NCI-H2227 treated with DMSO at 0.1 percent for 48 hours (cell line): ENCODE measurements at places on chromosomes 5 and 9.
A peak's percentile ranks its signal among the peaks of the same experiment; 100 is the strongest.

- DNase-seq: no peak
Observed at GRCh38 chr5:16842896-16843295, 93.2 kb downstream of the MYO10 start.

DNA sequence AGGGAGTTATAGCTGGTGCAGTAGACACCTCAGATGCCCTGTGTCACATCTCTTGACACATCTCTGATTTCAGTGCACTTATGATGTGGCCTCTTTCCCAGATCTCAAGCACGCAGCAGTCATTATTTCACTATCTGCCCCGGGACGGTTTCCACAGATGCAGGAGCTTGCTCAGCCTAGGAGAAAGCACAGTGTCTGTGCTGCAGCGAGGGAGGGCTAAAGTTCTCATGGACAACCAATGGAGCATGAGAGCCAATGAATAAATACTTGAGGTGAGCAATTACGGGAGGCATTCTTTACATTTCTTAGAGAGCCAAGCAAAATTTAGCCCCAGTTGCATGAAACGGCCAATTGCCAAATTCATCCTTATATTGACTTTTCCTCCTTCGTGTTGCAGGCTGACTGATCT, 7.4 kb upstream of the MOB3B start:
- no peak for DNase-seq

GRCh38 chr5:67887748-67888161, 327.8 kb upstream of the PIK3R1 start:
- DNase-seq: no peak

- no peak for DNase-seq
Observed at GRCh38 chr9:124881138-124881743, 19.3 kb downstream of the ARPC5L start.

DNA sequence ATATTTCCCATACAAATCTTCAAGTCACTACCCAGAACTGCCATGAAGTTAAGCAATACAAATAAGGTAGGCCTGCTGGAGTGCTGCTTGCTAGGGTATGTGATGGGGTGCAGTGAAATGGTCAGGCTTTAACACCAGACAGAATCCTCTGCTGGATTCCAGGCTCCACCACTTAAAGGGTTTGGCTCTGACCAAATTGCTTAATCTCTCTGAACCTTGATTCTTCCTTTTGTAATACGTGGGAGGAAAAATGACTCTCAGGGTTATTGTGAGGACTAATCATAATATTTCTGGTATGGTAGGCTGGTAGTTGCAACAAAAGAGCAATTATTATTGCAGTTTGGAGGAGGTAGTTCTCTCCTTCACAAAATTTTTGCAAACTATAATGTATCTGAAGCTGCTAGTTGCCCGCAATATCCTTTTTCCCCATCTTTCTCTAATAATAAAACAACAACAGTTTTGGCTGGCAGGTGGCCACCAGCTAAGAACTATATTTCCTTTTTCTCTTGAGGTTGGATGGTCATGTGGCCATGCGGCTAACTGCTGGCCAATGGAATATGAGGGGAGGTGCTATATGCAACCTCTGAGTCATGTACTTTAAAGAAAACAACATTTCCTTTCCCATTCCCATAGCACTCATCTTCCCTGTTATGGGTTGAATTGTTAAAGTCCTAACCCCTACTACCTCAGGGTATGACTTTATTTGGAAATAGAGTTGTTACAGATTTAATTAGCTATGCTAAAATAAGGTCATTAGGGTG, 44.1 kb downstream of the CCL28 start:
- no peak for DNase-seq

- no peak for DNase-seq
Observed at GRCh38 chr5:41610386-41610785, 100.0 kb upstream of the PLCXD3 start.

DNA sequence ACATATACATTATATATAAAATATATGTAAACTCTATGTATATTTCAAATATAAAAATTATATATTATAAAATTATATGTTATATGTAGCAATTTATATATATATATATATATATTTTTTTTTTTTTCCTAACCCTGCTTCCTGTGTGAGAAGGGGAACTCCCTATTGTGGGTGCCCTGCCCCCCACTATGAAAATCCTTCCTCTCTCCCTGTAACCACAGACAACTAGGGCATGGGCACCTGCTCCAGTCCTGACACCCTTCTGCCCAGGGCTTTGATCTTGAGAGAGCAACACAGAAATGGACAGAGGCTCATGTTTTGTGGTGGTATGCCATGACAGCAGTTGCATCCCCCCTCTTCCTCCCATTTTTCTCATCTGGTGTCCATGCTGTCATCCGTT, 148.7 kb upstream of the IL12B start:
- no peak for DNase-seq

DNA sequence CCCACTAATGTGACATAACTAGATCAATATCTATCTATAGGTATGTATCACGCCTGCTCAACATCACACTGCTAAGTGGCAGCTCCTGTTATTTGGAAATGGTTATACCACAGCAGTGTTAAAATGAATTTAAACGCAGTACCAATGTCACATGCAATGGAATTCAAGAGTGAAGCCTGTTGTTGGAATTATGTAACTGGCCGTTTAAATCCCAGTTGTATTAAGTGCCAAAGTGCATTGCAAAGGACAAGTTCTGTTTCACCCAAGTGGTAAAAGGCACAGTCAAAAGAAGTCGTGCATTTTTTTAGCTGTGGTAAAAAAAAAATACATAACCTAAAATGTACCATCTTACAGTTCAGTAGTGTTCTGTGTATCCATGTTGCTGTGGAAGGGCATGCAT, 4.3 kb downstream of the NTRK2 start:
- no peak for DNase-seq

DNA sequence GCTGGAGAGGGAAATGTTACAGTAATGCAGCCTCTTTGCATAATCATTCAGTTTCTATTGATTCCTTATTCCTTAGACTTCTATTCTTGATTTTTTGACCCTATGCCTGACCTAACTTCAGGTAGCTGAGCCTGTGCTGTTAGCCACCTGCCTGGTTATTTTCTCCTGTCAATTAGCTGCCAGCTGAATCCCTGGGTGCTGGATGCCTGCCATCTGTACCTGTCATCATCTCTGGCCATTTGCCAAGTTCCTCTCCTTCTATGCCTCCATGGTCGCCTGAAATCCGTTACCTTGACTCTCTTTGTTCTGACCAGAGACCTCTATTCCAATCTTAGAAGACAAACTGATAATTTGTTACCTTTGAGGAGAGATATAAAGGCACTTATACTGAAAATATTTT, 178.3 kb downstream of the CAVIN4 start:
- DNase-seq: no peak

GRCh38 chr5:113022661-113023060, 46.1 kb downstream of the DCP2 start:
- no peak for DNase-seq

- DNase-seq: no peak
Observed at GRCh38 chr5:78578015-78578414, 70.6 kb downstream of the LHFPL2 start.

DNA sequence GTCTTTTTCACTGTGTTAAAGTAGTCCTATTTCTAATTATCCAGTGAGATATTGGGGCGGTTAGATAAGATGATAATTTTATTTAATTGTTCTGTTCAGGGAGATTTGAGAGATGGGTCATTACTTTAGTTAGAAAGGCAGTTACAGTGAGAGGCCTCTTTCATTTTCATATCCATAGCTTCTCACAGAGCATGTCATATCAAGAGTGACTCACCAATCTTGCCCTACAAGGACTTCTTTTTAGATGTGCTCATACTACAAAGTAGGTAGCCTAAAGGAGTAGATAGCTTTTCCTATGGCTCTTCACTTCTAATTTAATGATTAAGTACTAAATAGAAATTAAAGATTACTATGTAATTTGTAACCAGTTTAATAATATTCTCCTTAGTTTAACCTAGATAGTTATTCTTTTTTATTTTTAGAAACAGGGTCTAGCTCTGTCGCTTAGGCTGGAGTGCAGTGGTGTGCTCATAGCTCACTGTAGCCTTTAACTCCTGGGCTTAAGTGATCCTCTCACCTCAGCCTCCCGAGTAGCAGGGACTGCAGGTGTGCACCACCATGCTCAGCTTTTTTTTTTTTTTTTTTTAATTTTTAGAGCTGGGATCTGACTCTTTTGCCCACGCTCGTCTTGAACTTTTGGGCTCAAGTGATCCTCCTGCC, 71.0 kb downstream of the FER start:
- no peak for DNase-seq

- DNase-seq: no peak
Observed at GRCh38 chr5:39453606-39454005, 28.8 kb upstream of the DAB2 start.

GRCh38 chr9:128296340-128297220, 20.5 kb downstream of the SWI5 start:
- DNase-seq: no peak

DNA sequence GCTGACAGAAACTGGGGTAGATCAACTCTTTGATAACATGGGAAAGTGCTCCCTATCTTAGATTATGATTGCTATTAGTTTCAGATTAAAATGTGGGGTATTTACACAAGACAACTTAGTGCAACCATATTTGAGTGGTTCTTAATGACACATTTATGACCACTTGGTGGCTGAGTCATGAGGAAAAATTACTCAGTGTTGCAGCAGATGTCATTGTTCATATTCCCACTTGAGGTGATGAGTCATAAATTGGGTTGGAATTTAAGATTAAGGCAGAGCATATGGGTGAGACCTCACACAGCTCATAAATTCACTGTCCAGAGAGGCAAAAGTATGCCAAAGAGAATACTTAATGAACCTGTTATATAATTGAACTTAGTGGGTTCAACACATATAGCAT, 408.3 kb downstream of the DMRT2 start:
- no peak for DNase-seq

GRCh38 chr9:96025995-96026602, 150.6 kb downstream of the ERCC6L2 start:
- no peak for DNase-seq

DNA sequence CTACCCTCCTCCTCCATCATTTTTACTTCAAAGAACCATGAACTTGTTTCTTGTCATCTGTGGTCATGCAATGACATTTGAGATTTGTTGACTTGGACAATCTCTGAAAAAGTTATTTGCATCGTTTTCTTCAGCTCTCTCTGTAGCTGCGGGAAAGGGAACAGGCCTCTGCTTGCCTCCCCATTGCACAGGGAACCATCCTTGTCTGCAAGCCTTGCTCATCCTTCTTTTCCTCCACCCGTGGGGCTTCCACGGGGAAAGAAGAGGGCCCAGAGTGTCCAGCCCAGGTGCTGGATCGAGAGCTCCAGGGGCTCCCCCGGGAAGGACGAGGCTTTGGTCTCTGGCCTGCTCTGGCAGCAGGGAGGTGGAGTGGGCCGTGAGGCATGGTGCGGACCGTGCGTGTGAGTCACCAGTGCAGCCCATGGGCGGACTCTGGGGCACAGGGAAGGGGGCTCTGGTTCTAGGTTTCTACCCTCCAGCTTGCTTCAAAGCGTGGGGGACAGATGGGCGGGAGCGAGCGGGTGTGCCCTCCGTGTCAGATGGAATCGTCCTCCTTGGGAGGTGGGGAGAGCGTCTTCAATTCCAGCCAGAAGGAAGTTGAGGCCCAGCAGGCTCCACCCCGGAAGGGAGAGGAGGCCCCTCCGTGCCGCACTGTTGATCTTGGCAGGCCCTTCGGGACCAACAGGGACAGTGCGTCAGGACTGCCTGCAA, 6.0 kb upstream of the IRX4 start:
- DNase-seq: no peak

DNA sequence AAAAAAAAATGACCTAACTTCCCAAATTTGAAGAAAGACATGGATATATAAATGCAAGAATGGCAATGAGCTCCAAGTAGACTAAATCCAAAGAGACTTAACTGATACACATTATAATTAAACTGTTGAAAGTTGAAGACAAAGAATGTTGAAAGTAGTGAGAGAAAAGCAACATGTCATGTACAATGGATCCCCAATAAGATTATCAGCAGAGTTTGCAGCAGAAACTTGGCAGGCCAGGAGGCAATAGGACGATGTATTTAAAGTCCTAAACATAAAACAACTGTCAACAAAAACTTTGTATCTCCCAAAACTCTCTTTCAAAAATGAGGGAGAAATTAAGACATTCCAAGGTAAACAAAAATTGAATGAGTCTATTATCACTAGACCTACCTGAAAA, 8.6 kb upstream of the DIRAS2 start:
- no peak for DNase-seq

DNA sequence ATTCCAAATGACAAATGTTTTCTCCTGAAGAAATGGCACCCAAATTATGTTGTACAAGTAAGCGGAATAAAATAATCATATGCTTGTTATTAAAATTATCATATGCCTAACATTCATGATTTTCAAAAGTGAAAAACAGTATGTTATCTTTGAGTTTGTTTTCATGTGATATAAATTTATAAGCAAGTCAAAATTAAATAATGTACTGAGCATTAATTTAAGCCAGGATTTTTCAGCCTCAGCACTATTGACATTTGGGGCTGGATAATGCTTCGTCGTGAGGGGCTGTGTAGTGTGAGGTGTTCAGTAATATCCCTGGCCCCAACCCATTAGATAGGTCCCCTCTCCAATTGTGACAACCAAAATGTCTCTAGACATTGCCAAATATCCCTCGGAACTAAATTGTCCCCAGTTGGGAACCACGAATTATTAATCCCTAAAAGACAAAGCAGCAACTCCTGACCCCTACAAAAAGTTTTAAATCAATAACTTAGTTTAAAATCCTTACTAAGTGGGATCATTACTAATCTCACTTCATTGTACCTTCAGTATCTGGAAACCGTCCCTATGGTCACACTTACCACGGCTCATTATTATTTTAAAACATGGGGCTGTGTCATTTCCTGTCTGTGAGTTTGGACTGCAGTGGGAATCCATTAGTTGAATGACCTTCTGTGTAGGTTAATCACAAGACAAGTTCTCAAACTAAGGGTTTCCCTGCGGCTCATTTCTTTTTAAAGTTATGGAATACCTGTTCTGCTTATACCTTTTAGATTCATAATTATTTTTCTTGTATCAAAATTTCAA, 1.3 kb upstream of the NNT start:
- peak; percentile 7 for DNase-seq

- peak; percentile 58 for DNase-seq
Observed at GRCh38 chr5:96752341-96753016, 55.3 kb downstream of the ERAP1 start.

DNA sequence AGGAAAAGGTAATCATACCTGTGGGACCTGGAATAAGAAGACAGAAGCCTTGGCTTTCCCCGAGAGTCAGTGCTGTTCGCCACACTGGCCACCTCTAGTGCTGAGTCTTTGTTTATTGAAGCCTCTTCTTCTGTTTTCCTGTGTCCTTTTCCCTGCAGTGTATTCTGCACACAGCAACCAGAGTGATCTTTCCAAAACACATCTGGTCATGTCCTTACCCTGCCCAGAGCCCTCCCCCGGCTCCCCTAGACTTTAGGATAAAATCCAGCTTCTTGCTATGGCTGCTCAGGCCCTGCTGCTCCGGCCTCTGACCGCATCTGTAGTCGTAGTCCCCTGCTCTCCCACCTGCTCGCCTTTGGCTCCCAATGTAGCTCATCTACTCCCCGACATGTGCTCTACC, 28.3 kb downstream of the GALNT10 start:
- DNase-seq: no peak

GRCh38 chr9:886886-887285, 45.4 kb downstream of the DMRT1 start:
- no peak for DNase-seq

- DNase-seq: no peak
Observed at GRCh38 chr9:93675336-93676150, 99.2 kb downstream of the PHF2 start.
